Left ventricle myocardium superior (tissue), 1 donor: ENCODE measurements at places on chromosomes 16 and 17. TPM values are rescaled to one million over a fixed set of nuclear protein-coding genes. Genes with fewer than 3 reads are reported as not detected.

The BHLHA9 gene
- not detected for total RNA-seq

The SLC47A1 gene
- total RNA-seq: 4.6 TPM

The MRPS23 gene
- 86.3 TPM for total RNA-seq

The FHOD1 gene
- total RNA-seq: 14.5 TPM

DNA sequence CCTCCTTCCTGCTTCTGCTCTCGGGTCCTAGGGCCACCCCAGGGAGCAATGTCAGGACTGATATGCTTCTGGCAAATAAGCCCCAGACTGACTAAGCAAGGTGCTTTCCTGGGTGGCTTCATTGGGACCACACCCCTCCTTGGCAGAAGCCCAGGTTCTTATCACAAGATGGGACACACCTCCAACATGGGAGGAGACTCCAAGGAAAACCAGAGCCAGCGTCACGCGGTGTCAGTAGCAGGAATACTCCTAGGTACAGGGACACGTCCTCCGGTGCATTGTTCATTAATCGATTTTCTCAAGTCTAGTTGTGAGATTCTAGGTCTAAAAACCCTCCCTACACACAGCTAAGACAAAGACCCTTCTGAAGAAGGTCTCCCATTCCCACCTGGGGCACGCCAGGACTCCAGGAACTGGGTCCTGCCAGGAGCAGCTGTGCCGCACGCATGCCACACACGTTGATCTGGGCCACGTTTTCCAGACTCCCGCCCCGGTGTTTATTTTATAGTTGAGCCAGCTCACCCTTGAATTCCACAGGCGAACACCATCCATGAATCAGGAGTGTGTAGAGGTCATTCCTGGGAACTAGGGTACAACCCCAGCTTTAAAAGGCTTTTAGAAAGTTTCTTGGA, 30.8 kb downstream of the FA2H start:
- no peak for DNase-seq

- DNase-seq: no peak
Measured at GRCh38 chr17:45812102-45812501, 28.0 kb downstream of the CRHR1 start.

- no peak for DNase-seq
Measured at GRCh38 chr17:37322826-37323561, 52.8 kb upstream of the C17orf78 start.

GRCh38 chr17:6350806-6351205, 84.1 kb downstream of the AIPL1 start:
- DNase-seq: no peak

DNA sequence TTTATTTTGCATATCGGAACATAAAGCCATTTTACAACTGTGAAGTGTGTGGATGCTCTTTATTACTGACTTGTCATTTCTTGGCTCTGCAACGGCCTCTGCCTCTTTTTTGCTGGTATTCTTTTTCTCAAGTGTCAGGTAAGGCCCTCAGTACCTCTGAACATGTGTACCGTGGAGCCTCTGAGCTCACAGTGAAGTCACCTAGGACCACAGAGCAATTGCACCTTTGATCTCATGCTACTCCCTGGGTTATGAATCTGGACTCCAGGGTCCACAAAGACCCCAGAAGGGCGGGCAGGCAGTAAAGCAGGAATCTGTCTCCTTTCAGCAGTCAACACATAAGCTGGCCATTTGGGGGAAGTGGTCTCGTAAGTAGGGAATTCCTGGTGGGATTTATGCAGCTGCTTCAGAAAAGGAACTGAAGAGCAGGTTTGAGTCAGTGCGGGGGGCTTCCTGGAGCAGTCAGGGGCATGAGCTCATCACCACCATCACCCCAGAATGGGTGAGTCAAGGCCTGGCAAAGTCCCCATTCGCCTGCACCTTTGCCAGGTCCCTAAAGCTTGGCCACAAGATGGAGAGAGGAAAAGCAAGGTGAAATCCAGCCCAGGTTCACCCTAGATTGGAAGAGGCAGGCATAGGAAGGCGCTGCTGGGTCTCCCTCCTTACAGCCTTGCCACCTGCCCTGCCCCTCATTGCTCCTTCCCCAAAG, 33.0 kb downstream of the TBX4 start:
- no peak for DNase-seq
